ENCODE measurements at places on chromosomes 7 and 10.
A peak's percentile ranks its signal among the peaks of the same experiment; 100 is the strongest.

DNA sequence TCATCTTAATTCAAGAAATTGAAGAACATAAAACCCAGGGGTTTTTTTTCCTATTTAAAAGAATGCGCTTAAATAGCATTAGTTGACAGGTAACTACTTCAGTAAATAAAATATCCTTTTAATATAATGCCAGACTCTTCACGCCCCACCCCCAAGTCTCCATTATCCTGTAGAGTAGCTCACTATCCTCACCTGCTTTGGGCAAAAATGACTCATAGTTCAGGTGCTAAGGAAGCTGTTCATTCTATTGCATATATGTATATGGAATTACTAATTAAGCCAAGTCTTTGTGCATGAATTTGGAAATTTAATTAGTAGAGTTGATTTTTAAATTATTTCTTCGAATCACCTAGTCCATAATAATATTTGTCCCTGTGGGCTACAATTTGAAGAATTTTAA is 656.8 kb upstream of the ANKRD30A start:
- no peak for DNase-seq

DNA sequence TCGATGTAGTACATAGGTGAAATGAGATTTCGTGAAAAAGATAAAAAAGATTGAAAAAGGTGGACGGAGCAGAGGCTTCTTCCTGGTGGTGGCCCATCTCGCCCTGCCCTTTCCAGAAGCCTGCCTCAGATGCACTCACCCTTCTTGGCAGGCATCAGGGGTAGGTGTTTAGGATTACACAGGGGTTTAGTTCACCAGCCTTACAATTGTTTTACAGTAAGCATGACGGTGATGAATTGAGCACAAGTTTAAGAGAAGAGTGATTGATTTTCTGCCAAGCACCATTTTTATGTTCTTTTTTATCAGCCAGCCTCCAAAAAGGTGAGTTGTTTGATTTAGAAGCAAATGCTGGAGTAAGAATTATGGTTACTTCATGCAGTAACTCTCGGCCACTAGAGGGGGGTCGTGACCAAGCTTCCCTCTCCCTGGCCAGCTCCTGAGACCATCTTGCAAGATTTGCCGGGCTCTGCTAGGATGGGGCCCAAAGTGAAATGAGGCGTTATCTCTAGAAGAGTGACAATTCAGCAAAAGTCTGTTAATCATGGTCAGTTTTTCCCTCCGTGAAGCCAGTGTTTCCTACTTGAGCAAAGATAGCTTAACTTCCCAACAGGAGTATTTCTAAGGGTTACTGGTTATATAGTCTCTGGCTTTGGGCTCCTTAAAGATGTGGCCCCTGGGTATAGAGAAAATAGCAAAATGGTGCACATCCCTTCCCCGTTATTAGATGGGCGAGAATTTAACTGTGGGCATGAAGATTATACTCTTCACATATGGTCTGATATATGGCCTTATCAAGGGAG is 228.8 kb downstream of the BMPER start:
- DNase-seq, result peak; percentile 65

DNA sequence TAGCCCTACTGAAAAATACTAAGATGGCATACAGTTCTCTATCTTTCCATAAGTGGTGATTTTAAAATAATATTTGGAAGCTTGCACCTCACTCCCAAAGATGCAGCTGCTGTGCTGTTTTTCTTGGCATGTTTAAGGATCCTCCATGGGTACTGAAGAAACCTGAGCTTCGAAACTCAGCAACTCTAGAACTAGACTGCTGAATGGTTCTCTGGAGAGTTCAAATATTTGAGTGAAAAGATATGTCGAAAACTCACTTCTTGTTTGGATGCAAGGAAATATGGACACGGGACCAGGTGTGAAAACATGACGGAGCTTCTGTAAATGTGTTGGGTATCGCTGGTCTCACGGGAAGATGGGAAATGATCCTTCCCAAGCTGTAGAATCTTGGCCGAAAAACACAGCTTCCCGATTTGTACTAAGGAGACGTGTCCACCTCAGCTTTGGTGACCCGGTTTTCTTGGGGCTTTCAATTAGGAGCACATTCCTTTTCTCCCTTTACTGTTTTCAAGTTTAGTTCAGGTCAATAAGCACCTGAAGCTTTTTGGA is 543.8 kb upstream of the NRP1 start:
- DNase-seq, result no peak

DNA sequence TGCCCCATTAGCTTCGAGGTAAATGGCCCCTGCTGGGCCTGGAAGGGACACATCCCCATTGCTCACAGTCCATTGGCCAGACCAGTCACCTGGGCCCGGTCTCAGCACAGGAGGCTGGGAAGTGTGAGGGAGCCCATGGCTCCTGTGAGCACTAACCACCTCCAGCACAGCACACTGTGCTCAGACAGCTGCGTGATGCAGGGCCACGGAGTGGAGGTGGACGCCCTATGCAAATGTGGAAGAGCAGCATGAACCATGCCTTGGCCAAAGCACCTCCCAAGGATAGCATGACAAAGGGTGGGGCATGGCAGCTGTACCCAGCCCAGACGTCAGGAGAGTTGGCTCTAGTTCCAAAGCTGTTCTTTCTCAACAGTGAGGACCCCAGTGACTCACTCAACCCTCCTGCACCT is 120.1 kb upstream of the ZMIZ1 start:
- no peak for DNase-seq

DNA sequence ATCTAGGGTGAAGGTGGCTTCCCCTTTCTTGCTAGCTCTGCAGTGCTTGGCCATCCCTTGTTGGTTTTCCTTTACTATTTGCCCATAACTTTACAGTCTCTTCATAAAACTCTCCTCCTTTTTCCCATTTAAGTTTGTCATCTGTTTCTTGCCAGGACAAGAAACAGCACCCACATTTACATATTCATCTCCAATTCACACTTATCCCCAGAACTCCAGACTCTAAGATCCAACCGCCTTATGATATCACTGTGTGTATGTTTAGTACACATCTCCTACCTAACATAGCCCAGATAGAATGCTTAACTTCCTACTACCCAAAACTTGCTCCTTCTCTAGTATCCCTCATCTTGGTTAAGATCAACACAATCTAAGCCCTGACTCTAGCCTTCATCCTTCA is 622.2 kb downstream of the KCNMA1 start:
- no peak for DNase-seq

DNA sequence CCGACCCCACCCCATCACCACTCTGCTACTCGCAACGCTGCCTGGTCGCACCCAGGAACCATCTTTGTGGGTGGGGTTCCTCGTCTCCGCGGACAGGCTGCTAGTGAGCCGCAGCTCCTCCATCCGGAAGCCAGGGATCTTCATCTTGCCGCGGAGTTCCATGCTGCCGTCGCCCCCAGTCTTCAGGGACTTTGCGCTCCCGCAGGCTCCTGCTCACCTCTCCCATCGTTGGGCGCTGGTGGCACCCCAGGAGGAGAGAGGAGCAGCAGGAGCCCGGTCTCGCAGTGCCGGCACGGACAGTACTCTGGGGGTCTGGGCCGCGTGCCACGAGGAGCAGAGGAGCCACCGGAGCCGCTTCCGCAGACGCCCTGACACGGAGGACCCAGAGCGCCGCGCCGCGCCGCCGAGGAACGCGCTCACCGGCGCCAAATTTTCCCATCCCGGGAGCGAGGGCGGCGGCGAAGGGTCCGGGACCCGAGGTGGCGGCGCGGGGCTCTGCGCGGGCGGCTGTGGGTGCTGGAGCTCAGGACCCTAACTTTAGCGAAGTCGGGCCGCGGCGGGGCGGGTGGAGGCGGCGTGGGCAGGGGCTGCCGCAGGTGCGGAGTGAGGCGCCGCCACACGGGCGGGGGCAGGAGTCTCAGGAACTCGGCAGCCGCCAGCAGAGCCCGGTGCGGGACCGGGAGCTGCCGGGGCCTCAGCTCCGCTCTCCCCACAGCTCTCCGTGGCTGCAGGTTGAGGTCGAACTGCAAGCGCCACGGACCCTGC is 750.1 kb upstream of the SORCS1 start:
- DNase-seq, result no peak

DNA sequence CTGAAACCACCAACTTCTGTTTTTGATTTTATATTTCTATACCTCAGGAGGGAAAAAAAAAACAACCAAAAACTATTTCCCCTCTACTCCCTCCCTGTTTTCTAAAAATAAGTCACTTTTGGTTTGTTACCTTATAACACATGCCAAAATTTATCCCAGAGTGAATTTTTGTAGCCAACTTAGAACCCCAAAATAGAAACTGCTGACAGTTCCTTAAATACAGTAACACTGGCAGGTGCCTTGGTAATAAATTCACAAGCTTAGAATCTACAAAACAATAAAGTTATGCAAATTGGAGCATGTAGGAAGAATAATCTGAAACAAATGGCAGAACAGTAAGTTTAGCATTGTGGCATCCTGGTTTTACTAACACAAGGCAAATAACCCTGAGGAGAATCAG is 165.0 kb upstream of the HDAC9 start:
- DNase-seq, result no peak

- no peak for DNase-seq
Measured at GRCh38 chr7:44330331-44330730, 4.9 kb upstream of the CAMK2B start.

DNA sequence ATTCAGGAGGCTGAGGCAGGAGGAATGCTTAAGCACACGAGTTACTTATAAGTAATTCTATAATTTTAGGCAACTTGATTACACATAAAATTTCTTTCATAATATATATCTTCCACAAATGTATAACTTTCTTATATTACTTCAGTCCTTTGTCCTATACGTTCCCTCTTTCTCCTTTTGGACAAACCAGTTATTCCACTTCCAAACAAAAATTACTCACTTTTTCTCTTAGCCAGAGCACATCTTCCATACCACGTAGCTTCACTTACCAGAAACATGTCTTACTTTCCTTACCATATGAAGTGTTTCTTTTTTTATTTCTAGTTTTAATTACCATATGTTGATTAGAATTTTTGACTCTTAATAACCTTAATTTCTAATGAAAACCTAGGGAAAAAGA is 64.6 kb downstream of the ARL5B start:
- DNase-seq, result no peak

- no peak for DNase-seq
Measured at GRCh38 chr10:104487794-104488438, 134.3 kb downstream of the CFAP58 start.

GRCh38 chr7:157431173-157431950 is 94.6 kb downstream of the DNAJB6 start:
- no peak for DNase-seq

- no peak for DNase-seq
Measured at GRCh38 chr7:134483296-134483695, 24.4 kb upstream of the AKR1B1 start.

DNA sequence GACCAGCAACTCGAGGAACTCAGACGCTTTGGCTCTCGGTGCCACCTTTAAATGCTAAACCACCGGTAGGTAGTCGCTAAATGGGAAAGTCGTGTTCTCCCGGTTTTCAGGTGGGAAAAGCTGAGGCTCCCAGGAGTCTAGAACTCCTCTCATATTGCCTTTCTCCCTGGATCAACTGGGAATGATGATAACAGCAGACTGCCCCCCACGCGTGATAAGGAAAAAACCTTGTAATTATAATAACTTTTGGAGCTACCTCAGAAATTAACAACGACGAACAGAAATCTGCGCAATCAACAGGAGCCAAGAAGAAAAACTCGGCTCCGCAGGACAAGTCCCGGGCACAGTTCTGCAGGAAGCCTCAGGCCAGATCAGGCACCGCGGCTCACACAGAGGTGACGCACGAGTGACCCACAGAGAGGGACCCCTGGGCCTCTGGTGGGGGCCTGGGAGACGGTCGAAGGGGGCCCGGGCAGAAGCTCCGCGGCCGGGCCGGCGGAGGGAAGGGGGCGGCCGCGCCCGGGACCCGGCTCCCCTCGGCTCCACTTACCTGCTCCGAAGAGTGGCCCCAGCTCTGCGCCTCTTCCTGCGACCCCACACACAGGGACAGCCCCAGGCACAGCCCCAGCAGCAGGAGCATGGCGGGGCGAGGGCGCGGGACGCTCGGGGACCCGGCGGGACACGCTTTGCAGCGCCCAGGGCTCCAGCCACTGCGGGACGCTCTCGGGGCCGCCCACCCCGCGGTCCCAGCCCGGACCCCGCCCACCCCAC is at the start of gene ITIH5:
ITIH5 (minus strand) TSS at position 714 of the 771 bp plus-strand sequence; CDS start at position 640, 74 bp downstream.
- no peak for DNase-seq

GRCh38 chr10:8054494-8055407 is at the start of gene GATA3:
GATA3 (plus strand) TSS chr10:8054688; CDS start chr10:8055656, 968 bp downstream.
- DNase-seq, result no peak

- no peak for DNase-seq
Measured at GRCh38 chr10:27893358-27893954, 105.4 kb downstream of the ODAD2 start.

- DNase-seq, result no peak
Measured at GRCh38 chr10:74544106-74544505, 282.3 kb upstream of the KAT6B start.

- DNase-seq, result no peak
Measured at GRCh38 chr7:55192723-55193122, 172.4 kb upstream of the LANCL2 start.

- DNase-seq, result no peak
Measured at GRCh38 chr7:123715198-123715597, 33.6 kb downstream of the WASL start.

DNA sequence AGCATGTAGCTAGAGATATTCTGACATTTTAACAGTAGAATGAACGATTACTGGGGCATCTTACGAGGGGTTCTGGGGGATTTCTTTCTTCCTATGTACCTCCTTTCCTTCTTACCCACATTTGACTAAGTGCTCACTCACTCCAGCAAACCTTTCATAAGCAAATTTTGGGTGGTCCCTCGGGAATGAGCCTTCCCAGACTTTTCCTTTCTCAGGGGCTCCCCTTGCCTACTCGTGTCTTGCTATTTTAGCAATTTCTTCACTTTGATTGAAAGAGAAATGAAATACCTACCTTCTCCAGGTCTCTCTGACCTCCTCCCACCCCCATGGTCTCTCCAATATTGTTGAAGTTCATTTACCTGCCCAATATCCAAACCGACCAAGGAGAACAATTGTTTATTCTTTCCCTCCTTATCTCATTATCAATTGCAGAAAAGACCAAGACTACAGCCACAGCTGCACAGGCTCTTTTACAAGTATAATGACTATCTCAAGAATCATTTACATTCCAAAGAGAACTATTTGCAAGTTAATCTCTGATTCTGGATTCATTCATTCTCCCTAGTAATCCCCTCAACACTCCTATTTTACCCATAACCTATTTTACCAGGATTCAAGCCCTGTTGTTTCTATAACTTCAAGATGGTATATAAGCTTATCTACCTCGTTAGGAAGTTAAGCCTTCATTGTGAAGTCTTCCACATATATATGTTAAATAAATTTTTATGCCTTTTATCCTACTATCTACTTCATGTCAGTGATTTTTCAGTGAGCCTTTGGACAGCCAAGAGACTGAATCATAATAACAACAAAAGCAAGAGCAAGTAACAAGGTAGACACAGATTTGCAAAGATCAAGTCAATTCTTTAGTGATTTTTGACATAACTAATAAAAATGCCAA is 480.6 kb downstream of the IPMK start:
- DNase-seq, result no peak
